ENCODE measurements at places on chromosomes 3 and 15.

GRCh38 chr3:66224220-66224619 lies 3.4 kb downstream of the SLC25A26 start:
- DNase-seq, result no peak

DNA sequence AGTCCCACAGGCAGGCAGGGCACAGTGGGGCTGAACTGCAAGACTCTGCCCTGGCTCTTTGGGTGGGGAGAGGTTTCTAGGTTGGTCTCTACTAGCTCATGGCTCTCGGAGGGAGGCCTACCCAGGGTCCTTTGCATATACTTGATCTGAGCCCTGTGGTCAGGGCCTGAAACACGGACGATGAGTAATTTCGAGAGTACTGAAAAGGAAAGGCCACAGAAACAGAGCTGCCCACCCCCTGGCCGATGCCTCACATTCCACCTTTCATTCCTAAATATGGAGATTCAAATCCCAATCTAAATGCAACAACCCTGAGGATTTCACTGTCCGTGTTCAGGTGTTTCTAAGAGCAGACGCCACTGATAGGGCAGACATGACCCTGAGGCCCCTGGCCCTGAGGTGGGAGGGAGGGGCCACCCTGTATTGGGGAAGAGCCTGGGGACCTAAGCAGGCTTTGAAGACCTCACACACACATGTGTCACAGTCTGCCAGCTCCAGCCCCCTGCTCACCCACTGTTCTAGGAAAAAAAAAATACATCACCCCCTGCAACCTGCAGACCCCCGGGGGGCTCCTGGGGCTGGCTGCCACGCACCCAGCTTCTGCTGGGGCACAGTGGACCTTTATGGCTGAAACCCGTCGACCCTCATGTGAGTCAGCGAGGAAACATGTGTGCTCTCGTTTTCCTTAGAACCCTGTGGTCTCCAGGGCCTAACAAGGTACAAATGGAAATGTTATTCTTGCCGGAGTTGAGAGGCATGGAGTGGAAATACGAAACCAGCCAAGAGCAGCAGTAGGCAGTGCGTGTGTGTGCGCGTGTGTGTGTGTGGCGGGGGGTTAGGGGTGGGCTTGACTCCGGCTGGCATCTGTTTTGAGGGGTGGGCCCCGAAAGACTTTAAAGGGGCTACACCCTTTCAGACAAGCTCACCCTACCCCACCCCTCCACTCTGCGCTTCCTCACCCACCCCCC lies 112.7 kb downstream of the CHSY1 start:
- peak; percentile 38 for DNase-seq

- DNase-seq, result peak; percentile 90
Measured at GRCh38 chr3:189824629-189825312, 193.6 kb downstream of the TP63 start.

GRCh38 chr3:155069729-155070128 lies 10.4 kb upstream of the MME start:
- no peak for DNase-seq

DNA sequence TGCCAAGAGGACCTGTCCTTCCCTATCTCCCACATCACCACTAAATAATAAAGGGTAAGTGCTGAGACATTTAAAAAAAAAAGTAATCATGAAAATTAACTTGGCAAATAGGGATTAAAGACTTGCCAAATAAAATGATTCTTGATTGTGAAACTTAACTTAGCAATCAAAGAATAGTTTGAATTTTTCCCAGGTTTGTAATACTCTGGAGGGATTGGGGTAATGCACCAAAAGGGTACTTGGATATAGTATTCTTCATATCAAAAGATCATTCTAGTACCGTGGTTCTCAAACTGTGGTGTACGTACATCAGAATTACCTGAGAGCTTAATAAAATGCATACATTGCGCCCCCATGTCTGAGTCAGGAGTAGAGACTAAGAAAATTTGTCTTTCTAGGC lies 28.5 kb downstream of the CALML4 start:
- DNase-seq, result peak; percentile 45

DNA sequence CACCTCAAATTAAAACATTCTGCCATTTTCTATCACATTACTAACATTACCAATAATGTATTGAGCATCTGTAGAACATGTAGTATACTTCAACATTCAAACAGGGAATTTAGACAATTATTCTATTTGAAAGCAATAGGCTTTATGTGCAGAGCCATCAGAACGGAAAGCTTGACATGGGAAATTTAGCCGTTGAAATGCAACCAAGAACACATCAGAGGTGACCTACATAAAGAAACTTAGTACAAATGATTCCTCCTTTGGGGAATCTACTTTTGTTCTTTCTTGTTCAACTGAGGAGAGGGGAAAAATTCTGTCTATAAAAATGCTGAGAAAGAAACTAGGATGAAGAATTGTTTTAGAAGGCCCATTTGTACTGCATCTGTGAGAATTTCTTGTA lies 38.6 kb upstream of the RBMS3 start:
- DNase-seq, result no peak

GRCh38 chr15:97998307-97999071 lies 38.0 kb downstream of the ARRDC4 start:
- DNase-seq, result no peak

- DNase-seq, result no peak
Measured at GRCh38 chr3:195441476-195441991, 1.3 kb downstream of the ACAP2 start.

- DNase-seq, result no peak
Measured at GRCh38 chr3:123755501-123755900, 128.6 kb downstream of the MYLK start.

DNA sequence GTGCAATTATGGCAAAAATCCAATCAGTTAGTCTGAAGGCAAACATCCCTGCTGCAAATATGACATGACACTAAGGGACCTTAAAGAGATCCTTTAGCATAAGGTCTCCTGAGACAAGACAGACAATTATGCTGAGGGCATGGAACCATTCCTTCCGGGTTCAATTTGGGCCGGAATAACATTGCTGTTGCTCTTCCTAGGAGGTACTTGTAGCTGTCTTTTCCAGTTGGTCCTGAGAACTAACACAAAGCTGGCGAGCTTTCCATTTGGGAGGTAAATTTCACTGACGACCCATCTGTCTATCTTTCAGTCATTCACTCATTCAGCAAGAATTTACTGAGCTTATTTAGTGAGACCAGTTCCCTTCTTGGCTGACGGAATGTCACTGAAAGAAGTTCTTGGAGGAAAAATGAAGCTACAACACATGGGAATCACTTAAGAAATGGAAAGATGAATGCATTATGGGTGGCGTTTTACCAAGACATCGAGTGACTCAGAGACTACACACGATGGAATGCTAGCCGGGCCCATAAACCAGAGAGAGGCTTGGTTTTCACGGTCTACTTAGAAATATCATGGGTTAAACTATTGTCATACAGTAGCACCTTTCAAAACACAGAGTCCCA lies 215.5 kb downstream of the PDZRN3 start:
- DNase-seq, result peak; percentile 82

GRCh38 chr15:67641453-67641852 lies 99.0 kb downstream of the MAP2K5 start:
- no peak for DNase-seq

DNA sequence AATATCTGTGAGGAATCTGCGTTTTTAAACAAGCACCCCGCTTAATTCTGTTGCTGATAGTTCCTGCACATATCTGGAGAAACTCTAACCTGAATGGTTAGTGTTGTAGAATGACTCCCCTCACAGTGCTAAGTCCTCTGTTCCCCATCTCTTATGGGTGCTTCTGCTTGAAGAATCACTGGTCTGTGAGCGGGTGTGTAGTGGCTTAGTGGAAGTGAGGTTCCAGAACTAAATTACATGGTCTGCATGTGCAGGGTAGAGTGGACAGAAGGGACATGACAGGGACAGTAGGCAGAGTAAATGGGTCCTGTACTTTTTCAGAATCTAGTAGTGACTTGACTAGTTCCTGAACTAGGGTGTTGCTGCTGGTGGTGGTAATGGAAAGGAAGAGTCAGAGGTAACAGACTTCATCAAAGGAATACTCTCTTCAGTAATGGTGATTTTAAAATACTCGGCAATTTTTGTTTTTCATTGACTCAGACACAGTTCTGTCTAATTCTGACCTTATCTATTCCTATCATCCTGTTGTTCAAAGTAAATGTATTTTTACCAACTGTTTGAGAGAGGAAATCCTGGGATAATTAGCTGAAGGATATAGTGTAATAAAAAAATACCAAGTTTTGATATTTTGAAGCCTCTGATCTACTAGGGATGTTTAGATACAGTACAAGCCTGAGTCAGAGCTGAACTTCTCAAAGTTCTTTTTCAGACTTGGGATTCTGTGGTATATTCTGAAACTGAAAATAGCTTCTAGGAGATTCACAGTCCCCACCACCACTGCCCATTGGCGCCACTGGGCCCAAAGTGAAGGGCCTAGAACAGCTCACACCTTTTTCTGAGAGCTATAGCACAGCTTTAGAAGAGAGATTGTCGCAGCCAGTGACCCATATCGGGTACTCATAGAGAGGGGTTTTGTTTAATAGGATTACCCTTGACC lies 55.5 kb downstream of the FNDC3B start:
- DNase-seq, result no peak

DNA sequence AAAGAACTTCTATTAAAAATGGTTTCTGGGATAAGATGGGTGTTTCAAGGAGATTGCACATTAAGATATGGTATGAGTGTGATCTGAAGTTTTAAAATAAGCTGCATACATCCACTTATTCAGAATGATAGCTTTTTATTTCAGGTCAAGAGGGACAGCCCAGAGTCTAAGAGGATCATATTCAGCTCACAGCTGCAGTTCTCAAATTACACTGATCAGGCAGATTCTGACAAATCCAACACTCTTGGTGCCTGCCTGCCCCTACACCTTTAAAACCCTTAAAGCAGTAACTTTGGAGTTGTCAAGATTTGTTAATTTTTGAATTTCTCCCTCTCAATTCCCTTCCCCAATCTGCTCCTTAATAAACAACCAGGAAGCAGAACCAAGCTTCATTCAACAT lies 9.1 kb upstream of the TMEM87A start:
- no peak for DNase-seq

GRCh38 chr3:121496786-121497185 lies 49.0 kb downstream of the POLQ start:
- DNase-seq, result no peak

- peak; percentile 92 for DNase-seq
Measured at GRCh38 chr3:38247366-38248035, 18.1 kb upstream of the SLC22A13 start.

DNA sequence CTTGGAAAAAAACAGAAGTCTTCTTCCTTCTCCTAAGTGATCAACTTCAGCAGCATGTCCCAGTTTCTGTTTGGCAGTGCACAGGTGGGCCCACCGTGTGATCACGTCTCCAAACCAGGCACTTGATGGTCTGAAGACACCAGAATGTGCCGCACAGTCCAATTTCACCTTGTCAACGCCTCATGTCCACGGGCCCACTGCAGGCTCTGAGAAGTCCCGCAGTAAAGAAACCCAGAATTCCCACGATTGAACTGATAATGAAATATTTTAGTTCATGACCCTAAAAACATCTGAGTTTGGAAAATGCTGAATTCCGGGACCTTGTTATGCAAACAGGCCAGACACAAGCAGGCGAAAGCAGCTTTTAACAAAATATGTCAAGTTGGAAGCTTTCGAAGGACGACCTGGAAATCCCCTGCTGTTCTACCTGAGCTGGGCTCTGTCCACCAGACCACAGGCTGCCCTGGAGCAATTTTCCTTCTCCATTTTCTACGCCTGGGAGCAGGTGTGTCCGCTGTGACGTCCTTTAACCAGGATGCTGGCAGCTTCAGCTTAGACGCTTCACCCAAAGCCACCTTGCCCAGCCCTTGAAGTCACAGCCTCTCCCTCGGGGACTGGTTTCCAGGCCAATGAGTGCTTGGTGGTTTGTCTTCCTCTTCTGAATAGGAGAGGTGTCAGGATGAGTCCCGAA lies 167.8 kb upstream of the IQSEC1 start:
- no peak for DNase-seq

- no peak for DNase-seq
Measured at GRCh38 chr3:21533002-21533401, 218.0 kb downstream of the ZNF385D start.

DNA sequence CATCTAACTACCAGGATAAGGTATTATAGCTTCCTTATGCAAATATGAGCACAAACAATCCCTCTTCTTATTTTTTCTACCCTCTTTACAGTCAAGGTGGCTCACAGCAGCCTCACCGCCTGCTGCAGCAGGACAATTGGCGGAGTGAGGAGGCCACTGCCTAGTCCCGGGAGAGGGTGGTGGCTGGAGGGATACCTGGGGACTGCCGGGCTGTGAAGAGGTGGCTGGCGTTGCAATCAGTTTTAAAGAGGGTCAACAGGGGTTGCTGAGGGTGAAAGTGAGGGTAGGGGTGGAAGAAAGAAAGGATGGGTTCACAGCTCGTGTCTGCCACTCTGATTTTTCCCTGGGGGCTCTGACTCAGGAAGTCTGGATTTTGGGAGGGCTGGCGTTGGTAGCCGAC lies 105.1 kb upstream of the SLC6A6 start:
- no peak for DNase-seq

GRCh38 chr3:158005391-158006100 lies 100.7 kb downstream of the SHOX2 start:
- no peak for DNase-seq

DNA sequence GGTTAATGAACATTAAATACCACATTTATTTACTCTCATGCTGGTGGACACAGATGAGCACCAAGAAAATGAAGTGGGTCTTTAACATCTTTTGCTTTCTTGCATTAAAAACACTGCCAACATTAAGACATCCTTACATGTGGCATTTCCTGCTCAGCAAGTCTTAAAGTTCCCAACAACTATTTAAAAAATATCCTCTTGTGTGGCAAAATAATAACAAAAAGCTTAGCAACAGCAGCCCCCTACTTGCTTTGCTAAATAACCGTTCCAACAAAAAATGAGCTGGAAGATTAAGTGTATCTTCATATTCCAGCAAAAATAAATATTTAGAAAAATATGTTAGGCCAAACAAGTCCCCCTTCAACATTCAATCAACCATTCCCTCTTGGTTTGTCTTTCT lies 93.1 kb downstream of the SUCLG2 start:
- no peak for DNase-seq

DNA sequence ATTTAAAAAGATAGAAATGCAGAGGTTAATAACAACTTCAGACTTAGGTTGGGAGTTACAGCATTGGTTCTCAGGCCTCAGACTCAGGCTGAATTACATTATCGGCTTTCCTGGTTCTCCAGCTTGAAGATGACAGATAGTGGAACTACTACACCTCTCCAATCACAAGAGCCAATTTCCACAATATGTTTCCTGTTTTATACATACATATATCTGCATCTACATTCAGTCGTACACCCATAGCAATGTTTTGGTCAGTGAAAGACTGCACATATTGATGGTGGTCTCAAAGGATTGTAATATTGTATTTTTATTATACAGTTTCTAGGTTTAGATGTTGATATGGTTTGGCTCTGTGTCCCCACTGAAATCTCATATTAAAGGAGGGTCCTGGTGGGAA lies 35.4 kb downstream of the AADACL2 start:
- no peak for DNase-seq

- DNase-seq, result no peak
Measured at GRCh38 chr3:171157286-171157685, 130.8 kb upstream of the SLC2A2 start.

DNA sequence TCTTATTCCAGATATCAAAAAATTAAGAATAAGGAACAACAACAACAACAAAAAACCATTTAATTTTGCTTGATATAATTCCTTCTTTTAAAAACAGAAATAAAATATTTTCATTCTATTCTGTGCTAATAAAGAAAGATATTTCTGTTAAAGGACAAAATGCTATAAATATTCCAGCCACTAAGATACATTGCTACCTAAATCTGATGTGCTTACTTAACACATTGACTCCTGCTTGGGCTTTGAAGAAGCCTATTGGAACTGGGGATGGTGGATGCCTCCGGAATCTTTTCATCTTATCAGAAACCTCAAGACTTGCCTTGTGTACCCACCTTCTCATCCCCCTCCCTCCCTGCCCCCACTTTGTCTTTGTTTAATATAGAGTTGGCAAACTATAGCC lies 320.2 kb downstream of the MEX3B start:
- DNase-seq, result no peak

Measured in AG20443 (cell line).